ENCODE measurements at places on chromosomes 12 and 14.

- DNase-seq = no peak
Measured at GRCh38 chr12:13504736-13505135, 308.2 kb downstream of the EMP1 start.

- peak; percentile 9 for DNase-seq
Measured at GRCh38 chr14:59422069-59422881, 42.9 kb downstream of the GPR135 start.

- DNase-seq = peak; percentile 27
Measured at GRCh38 chr12:120012067-120012621, 23.1 kb downstream of the BICDL1 start.

- DNase-seq = no peak
Measured at GRCh38 chr12:76852106-76852505, 26.7 kb downstream of the CSRP2 start.

DNA sequence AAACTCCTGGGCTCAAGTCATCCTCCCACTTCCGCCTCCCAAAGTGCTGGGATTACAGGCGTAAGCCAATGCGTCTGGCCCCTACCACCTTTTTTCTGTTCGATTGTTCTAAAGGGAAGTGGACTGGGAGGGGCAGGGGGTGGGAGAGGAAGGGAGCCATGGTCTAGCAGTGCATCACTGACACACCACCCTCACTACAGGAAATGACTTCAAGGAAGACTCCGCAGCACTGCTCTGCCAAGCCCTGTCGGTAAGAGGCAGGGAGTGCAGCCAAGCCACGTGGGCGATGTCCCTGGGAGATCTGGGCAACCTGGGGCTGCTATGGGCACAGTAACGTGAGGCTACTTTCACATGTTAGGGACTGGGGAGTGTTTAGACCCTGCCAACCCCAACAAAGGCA, 18.0 kb downstream of the LRRC74A start:
- DNase-seq = peak; percentile 81

All from dermis microvascular lymphatic vessel endothelial cell (primary cell).